K562 (cell line): ENCODE measurements at places on chromosomes 2 and 18.

DNA sequence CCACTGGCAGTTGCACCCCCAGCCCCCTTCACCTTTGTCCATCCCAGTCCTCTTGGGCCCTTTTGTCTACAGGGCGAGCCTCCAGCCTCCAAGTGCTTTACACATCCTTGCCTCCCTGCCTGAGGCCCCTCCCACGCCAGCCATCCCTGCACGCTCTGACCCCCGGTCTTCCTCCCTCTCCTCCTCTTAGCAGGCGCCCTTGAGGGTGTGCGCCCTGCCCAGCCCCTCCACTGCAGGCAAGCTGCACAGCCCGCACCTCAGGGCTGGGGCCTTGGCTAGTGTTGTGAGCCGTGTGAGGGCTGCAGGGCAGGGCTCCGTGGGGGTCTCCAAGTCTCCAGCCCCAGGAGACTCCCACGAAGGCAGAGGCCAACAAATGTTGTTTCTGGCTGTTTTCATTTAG lies 6.9 kb downstream of the BOK start:
- DNase-seq, result no peak

DNA sequence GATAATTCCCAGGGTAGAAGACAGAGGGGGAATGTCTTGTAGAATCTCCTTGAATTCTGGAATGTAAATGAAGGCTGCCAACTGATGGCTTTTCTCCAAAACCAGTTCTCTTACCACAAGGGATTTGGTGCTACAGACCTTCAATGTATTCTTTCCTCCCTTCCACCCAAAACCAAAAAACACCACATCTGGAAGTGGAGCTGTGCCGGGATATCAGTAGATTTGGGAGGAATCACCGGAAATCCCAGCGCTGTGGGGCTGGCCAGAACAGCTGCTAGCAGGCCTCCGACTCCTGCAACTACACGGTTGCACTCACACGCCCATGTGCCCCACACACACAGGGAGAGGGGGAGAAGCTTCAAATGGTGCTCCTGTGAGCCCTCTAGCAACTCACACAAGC lies 45.7 kb downstream of the RPL31 start:
- DNase-seq, result no peak

DNA sequence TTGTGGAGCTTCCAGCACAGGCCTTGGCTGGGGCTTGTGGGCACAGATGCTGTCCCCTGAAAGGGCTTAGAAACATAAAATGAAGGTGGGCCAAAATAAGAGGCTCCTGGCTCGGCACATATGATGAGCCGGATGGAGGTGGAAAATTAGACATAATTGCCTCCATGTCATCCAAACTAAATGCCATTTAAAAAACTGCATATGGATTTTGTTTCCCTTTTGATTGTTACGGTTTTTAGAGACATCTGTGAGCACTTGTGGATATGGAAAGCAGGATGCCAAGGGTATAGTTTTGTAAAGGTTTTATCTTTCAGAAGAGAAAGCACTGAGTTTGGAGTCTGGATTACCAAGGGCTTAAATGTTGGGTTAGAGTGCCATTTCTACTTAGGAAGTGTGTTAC lies 498.3 kb downstream of the RIT2 start:
- no peak for DNase-seq

- no peak for DNase-seq
These were observed 125.9 kb upstream of the SLC1A4 start for GRCh38 chr2:64863097-64863820.

DNA sequence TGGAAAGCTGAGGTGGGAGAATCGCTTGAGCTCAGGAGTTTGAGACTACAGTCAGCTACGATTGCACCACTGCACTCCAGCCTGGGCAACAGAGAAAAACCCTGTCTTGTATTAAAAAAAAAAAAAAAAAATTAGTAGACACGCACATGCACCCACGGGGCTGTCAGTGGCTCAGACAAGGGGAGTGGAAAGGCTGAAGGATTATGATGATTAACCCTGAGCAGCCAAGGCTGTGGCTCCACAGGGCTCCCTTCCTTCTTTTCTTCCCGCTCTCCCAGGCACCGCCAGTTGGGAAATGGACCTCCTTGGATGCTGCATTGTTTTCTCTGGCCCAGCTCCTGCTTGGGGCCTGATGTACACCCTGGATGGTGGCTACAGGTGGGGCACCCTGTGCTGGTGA lies 49.0 kb upstream of the RAB6C start:
- no peak for DNase-seq

- DNase-seq, result peak; percentile 36
These were observed 24.1 kb upstream of the KANSL1L start for GRCh38 chr2:210195101-210195852.

- DNase-seq, result no peak
These were observed 44.8 kb upstream of the ARHGAP25 start for GRCh38 chr2:68689553-68690537.

DNA sequence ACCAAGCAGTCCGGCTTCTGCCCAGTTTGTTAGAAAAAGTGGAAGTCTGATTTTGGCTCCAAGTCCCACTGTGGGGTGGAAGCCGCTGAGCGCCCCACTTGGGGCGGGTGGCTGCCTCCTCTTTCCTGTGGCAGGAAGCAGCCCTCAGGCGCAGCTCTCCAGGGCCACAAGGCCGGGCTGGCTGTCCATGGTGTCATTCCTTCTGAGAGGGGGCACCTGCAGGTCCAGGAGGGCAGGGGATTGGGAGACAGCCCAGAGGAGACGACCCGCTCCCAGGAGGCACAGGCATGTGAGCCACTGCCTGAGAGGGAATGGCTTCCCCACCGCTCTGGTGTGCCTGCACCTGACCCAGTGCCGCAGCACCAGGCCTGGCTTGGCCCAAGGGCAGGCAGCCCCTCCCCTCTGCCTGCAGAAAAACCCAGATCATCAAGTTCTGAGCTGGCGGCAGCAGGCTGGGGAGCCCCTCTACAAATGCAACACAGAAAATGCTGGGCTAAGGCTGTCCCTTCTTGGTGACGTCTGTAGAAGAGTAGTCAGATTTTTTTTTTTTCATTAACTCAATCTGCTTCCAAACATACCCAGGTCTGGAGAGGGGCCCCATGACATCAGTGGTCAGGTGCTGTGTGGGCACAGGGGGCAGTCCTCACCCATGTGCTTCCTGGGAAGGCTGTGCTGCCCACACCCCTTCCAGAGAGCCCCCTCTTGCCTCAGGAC lies 38.4 kb downstream of the HS6ST1 start:
- no peak for DNase-seq

DNA sequence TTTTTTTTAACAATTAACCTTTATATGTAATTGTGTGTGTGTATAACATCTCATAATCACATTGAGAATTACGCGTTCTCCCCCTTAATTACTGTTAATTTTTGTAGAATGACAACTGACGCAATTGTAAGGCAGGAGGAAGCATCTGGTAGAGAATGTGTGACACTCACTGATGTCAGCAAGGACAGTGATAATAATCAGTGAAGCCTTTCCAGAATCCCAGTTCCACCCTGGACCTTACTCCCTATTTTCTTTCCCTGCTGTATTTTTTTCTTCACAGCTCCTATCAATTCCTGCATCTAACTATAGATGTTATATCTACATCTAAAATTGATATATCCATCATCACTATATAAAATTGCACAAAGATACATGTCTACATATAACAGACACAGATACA lies 16.1 kb upstream of the STRN start:
- no peak for DNase-seq

- DNase-seq, result no peak
These were observed 51.3 kb upstream of the TANC1 start for GRCh38 chr2:158917121-158917520.

DNA sequence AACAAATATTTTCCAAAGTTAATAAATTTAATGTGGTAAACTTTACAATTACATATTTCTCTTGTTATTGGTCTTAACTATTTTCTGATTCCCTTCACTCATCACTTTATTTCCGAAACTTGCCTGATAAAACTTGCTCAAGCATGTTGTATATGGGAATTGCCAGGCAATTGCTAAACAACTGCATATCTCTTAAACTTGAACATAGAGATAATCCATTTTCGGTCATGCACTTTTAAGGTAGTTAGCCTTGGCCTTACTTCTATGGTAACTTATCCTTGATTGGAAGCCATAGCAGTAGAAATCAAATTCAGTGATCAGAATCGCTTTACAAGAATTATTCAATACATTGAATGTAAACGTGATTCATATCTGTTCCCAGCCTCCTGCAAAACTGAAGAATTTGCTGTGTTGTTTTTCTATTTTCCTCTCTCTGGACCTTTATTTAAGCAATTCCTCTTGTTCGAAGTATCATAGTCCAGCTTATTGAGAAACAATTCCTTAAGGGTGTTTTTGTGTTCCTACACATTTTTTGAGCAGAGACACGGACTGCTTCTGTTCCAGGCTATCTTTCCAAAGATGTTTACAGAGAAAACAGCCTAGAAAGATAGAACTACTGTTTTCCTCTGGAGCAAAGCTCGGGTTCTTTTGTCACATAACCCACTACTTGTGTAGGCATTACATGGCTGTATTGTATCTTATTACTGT lies 674.3 kb downstream of the IRS1 start:
- DNase-seq, result no peak

DNA sequence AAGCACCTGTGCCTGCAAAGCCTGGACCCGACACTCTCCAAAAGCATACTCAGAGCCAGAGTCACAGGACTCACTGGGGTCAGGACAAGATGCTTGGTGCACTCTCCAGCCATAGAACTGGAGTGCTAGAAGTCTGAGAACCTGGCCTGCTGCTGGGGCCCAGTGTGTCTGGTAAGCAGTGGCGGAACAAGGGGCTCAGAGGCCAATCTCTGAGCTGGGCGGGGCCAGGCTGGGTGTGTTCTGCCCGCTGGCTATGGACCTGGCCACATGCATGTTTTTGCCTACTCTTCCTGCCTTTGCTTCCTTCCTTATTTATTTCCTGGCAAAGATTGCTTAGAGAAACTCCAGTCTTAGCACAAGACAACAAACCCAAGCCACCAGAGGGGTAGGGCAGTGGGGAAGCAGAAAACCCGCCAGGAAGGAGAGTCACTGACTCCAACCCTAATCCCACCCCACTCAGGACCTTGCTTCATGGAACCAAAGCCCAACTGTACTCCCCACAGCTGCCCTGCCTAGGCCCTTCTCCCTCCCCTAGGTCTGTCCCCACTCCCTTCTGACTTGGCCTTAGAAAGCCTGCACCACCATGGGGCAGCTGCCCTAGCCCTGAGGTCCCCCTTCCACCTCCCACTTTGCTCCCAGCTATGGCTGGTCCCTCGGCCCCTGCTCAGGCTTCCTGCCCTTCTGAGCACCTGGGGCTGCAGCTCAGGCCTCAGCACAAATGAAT lies 315.5 kb downstream of the CELF4 start:
- DNase-seq, result no peak

- no peak for DNase-seq
These were observed 46.7 kb downstream of the SDC1 start for GRCh38 chr2:20178249-20178607.

- no peak for DNase-seq
These were observed 61.4 kb downstream of the DYM start for GRCh38 chr18:49399003-49399402.

DNA sequence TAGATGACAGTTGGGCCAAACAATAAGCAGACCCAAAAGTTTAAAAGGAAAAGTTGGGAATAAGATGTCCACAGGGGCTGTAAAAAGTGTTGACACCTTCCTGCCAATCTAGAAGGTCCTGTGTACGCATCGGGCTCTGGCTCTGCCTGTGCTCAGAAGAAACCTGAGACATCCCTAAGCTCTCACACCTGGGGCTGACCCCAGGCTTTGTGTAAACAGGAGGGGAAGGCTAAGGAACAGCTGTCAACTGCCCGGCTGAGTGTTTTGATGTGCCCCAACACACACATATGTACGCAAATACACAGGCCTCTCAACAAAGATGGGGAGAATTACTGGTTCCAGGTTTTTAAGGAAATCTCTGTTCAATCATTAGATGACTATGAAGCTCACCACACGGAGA lies 59.5 kb downstream of the TMEM131 start:
- no peak for DNase-seq

DNA sequence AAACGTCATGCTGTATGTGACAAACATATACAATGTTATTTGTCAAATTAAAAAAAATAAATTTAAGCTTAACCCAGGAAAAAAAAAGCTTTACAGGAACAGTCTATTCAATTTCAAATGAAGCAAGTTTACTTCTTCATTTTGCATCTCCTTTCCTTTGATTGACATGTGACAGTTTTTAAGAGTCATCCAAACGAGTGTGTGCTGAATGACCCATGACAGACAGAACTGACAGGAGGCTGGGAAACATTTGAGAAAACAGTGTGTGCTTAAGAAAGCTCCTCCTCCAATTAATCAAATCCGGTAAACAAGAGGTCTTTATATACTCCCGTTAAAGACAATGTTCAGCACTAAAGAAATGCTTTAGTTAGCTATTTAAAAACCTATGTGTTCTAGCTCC lies 177.7 kb downstream of the SRBD1 start:
- no peak for DNase-seq

- DNase-seq, result no peak
These were observed 254.1 kb upstream of the SYT4 start for GRCh38 chr18:43531438-43531837.

DNA sequence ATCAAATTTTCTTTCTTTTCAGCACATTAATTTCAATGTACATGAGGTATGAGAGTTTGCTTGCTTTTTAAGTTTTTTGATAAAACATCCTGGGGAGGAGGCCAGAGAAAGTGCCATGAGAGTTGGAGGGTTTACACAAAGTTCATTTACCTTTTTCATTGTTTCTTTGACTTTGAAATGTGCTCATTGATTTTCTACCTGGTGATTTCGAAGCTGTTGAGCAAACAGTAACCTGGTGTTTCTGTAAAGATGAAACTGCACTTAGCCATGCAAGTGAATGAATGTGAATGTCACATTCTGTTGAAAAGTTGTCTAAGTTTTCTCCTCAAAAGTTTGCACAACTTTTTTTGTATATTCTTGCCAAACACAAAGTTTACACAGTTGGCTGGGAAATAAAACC lies 797.0 kb downstream of the METTL4 start:
- DNase-seq, result no peak

- DNase-seq, result no peak
These were observed 33.1 kb downstream of the KLHL29 start for GRCh38 chr2:23418056-23418455.

GRCh38 chr18:30280861-30281470 lies 761.6 kb downstream of the DSC3 start:
- peak; percentile 23 for DNase-seq

DNA sequence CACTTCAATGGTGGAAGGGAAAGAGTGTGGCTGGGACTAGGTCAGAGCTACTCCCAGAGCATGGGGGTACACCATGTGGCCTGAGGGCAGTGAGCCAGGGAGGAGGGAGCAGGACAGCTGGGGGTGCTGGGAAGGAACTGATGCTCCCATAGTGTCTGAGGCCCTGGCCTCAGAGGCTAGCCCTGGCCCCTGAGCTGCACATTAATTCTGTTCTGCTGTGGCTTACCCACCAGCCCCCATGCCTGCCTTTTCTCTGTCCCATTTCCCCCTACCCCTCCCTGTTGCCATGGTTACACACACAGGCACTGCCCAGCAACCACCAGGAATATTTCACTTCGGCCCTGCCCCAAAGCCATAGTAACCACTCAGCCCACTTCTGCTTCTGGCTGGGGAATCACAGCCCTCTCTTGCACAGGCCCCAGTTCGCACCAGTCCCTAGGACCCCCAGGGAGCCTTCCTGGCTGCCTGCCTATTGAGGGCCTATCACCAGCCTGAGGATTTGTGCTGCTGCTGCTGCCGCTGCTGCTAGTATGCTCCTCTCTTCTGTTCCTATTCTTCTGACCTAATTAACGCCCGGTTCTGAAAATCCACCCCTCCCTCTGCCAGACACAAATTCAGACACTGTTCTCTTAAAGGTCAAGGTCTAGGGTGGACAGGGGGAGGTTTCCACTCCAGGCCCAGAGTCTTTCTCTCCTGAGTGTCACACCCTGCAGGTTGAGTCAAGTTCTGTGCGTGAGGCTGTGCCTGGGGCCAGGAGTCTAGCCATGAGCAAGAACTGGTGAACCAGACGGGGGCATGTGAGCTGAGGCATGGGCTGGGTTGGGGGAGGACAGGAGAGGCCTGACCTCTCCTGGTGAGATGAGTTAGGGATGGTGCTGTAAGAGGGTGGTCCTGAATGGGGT lies 87.1 kb upstream of the MCFD2 start:
- no peak for DNase-seq
